ENCODE measurements at places on chromosomes 7 and 10.

GRCh38 chr10:91604553-91605534, 28.0 kb downstream of the PPP1R3C start:
- no peak for DNase-seq

- DNase-seq: no peak
Observed at GRCh38 chr10:89879121-89879520, 177.7 kb downstream of the KIF20B start.

DNA sequence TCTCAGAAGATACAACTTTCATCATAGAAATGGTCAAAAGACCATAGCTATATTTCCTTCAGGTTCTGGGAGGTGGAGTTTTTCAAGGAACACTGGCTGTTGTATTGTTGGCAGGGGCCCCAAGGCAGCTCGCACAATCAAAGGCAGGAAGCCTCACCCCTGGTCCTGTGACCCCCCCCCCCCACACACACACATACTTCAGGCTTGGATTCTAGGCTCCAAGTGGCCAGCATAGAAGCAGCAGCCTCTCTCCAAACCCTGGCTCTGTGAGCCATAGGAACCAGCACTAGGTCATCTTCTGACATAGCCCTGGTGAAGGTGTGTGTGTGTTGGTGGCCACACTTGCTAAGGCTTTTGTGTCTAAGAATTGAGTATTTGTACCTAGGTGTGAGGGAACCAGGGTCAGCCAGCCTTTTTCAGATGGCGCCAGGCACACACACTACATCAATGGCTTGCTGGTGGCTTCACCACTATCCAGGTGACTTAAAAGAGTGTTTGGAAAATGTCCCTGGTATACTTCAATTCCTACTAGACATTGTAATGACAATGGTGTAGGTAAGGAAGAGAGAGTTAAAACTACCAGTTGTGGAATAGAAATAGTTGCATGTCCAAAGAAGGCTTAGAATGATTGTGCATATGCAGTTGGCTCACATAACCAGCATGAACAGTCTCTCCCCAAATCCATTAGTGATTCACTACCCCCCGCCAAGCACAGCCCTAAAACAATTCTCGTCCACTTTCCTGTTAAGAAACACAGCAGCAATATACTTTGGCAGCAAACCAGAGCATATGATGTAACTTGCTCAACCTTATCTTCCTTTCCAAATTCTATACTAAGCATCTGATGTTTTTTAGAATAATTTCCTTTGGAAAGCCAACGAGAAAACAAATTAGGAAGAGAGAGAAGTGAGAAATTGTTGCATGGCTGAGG, 91.3 kb downstream of the AVL9 start:
- no peak for DNase-seq

DNA sequence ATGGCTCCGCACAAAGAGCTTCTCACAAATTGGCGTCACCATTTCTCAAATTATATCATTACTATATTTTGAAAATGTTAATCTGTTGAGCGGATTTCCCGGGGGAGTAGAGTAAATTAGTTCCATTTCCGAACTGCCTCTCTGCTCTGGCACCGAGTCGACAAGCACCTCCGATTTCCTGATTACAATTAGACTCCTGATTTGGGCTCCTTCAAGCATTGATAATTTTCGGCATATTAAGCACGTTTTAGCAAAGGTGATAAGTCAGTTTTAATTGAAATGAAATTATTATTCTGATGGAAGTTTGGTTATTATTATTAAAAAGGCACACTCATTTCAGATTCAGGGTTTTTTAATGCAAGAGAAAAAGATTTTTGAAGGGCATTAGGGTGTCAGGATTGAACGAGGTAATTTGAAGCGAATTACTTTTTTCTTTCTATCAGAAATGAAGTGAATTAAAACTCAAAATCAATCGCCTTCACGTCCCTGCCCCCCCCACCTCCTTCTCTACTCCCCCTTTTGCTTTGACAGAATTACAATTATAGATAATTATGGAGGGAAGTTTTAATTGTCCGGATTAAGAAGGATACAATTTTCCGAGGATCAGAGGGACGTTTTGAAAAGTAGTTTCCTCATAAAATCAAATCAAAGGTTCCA, 4.0 kb upstream of the UNCX start:
- no peak for DNase-seq

DNA sequence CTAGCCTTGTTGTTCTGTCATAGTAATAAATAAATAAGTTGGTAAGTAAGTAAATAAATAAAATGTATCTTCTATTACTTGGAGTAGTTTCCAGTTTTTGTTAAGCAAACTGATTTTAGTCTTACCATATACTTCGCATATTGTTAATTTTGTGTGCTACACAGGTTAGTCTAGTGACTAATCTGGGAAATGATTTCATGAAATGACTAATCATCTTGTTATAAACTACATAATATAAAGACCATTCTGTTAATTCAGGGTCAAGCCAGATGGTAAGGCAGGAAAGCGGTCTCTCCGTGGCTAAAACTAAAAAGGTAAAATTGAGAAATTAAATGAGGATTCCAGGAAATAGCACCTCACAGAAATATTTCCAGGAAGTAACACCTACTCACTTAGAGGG, 58.5 kb upstream of the FOXP2 start:
- DNase-seq: no peak
